ENCODE measurements at places on chromosomes 12 and 14.

GRCh38 chr14:58055497-58056010, 96.5 kb downstream of the ARMH4 start:
- DNase-seq = no peak

DNA sequence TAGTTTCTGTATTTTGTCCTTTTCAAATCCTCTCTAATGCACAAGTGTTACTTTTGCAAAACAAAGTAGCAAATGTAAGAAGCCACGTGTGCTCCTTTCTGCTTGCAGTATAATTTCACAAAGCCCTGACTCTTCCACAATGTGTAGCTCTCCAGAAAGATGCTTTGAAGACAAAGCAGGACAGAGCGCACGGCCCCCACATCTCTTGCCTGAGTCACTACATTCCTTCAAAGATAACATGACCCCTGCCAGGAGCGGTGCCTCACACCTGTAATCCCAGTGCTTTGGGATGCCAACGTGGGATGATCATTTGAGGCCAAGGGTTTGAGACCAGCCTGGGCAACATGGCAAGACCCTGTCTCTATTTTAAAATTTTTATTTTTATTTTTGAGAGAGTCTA, 40.5 kb downstream of the JAG2 start:
- DNase-seq = no peak

DNA sequence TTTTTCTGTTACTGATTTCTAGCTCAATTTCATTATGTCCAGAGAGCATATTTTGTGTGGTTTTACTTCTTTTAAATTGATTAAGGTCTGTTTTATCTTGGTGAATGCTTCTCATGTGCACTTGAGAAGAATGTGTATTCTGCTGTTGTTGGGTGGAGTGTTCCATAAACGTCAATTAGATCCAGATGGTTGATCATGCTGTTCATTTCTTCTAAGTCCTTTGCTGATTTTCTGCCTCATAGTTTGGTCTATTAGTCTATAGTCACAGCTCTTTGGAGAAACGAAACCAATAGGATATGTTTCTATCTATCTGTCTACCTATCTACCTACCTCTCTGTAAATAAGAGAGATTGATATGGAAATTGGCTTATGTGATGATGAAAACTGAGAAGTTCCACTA, 17.1 kb upstream of the ADGRD1 start:
- no peak for DNase-seq

- no peak for DNase-seq
These were observed 119.1 kb downstream of the PLXNC1 start for GRCh38 chr12:94267537-94267872.

- peak; percentile 23 for DNase-seq
These were observed 43.8 kb upstream of the NR2C1 start for GRCh38 chr12:95117178-95117599.

GRCh38 chr12:54725233-54725843, 77.2 kb upstream of the DCD start:
- no peak for DNase-seq

DNA sequence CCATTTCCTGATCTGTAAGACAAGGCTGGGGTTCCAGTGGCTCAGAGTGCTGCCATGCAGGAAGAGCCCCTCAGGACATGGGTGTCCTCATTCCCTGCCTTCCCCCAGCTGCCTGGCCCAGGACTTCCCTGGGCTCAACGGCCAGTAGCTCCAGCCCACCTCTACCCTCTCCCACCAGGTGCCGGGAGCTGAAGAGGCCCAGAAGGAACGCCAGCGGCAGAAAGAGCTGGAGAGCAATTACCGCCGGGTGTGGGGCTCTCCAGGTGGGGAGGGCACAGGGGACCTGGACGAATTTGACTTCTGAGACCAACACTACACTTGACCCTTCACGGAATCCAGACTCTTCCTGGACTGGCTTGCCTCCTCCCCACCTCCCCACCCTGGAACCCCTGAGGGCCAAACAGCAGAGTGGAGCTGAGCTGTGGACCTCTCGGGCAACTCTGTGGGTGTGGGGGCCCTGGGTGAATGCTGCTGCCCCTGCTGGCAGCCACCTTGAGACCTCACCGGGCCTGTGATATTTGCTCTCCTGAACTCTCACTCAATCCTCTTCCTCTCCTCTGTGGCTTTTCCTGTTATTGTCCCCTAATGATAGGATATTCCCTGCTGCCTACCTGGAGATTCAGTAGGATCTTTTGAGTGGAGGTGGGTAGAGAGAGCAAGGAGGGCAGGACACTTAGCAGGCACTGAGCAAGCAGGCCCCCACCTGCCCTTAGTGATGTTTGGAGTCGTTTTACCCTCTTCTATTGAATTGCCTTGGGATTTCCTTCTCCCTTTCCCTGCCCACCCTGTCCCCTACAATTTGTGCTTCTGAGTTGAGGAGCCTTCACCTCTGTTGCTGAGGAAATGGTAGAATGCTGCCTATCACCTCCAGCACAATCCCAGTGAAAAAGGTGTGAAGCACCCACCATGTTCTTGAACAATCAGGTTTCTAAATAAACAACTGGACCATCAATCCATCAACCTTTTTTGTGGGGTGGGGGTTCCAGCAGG, 17.6 kb downstream of the AGAP2 start:
- DNase-seq = no peak

- DNase-seq = no peak
These were observed 37.4 kb downstream of the ANKRD9 start for GRCh38 chr14:102471921-102472790.

Measured in activated T-cell treated with anti-CD3 and anti-CD28 coated beads, Interleukin-2, amount 50 U/mL, for 1 hour (primary cell).